Esophagus squamous epithelium (tissue), 5 donors: ENCODE measurements at places on chromosomes 5 and 9.

DNA sequence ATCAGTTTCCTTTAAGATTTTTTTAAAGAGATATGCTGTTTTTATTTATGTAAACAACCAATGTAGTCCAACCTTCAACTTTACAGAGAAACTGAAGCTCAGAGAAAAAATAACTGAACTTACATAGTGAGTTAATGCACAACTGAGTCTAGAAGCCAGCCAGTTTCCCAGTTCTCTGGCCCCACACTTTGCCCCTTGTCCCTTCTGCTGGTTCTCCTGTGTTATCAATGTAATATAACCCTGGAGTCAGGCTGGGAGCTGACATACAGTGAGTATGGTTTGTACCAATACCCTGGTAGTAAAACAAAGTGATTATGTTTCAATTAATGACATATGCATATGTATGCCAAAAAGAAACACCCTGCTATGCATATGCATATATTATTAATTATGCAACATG lies 32.2 kb upstream of the GRIA1 start:
- no peak for DNase-seq
- H3K27ac ChIP-seq = no peak overlapping the region
- no peaks in the 10 kb centered on the region for H3K27me3 ChIP-seq
- no peaks in the 10 kb centered on the region for H3K36me3 ChIP-seq
- H3K4me1 ChIP-seq = peaks cover 7% of the 10 kb centered on the region

GRCh38 chr5:61817472-61818326 lies 485.6 kb downstream of the ZSWIM6 start:
- no peak overlapping the region for H3K27ac ChIP-seq
- no peak for DNase-seq
- H3K4me3 ChIP-seq = no peak overlapping the region
- peaks cover 16% of the 10 kb centered on the region for H3K4me1 ChIP-seq
- H3K36me3 ChIP-seq = no peaks in the 10 kb centered on the region

DNA sequence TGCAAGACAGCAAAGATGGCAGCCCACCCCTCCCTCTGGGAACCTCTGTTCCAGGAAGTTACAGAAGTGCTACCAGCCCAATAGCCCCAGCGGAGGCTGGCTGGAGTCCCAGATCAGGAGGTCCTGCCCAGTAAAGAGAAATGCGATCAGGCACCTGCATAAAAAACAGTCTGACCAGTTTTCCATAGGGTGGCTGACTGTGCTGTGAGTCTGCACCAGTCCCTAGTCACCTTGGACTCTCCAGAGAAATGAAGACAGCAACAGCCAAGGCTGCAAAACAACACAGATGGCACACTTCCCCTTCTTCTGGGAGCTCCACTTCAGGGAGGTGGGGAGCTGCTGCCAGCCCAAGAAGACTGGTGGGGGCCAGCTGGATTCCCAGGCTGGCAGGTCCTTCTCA lies 265.5 kb upstream of the PCSK5 start:
- no peaks in the 10 kb centered on the region for H3K36me3 ChIP-seq
- no peaks in the 10 kb centered on the region for H3K4me1 ChIP-seq
- H3K27ac ChIP-seq = no peak overlapping the region
- H3K27me3 ChIP-seq = no peaks in the 10 kb centered on the region

- H3K27me3 ChIP-seq = no peaks in the 10 kb centered on the region
- H3K27ac ChIP-seq = no peak overlapping the region
- no peak for DNase-seq
- H3K4me1 ChIP-seq = no peaks in the 10 kb centered on the region
Measured at GRCh38 chr5:2538169-2538568, 213.3 kb downstream of the IRX2 start.

DNA sequence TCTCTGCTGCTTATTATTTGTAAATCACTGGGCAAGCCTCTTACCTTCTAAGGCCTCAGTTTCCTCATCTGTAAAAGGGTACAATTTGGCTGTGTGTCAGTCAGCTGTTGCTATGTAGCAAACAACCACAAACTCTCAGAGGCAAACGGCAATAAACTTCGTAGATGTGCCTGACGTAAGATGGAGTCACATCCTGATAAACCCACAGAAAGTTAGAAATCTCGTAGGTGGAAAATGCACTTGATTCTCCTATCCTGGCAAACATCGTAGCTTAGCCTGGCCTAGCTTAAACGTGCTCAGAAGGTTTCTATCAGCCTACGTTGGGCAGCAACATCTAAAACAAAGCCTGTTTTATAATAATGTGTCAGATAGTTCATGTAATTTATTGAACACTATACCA lies 35.0 kb upstream of the UNC5A start:
- H3K27me3 ChIP-seq = no peaks in the 10 kb centered on the region
- no peak overlapping the region for H3K27ac ChIP-seq
- H3K4me1 ChIP-seq = no peaks in the 10 kb centered on the region
- no peak for DNase-seq
